ENCODE measurements at places on chromosomes 16 and 17.
A peak's percentile ranks its signal among the peaks of the same experiment; 100 is the strongest.

DNA sequence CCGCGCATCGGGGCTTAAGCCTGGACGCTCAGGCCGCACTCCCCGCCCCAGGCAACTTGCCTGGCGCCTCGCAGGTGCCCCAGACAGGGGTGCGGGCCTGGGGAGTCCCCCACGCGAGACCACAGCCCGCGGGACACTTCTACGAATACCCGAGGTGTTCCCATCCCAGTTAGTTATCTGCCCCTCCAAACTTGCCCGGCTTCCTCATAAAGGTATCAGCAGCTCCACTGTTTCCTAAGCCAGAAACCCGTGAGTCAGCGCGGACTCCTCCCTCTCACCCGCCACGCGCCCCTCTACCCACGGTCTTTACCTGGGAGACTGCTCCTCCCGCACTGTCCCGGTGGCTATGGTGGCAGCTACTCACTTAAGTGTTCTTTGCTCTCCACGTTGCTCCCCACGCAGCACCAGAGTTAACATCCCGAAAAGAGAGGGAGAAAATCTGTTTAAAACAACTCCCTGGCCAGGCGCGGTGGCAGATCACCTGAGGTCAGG, 1.0 kb upstream of the CREBBP start:
- H3K4me3 ChIP-seq, result peak overlapping the region; percentile 74
- peaks cover 31% of the 10 kb centered on the region for H3K4me1 ChIP-seq

- H3K27me3 ChIP-seq, result peaks cover 37% of the 10 kb centered on the region
- peak; percentile 32 for DNase-seq
- no peaks in the 10 kb centered on the region for H3K36me3 ChIP-seq
- H3K4me1 ChIP-seq, result peaks cover 5% of the 10 kb centered on the region
These were observed at the start of gene CPNE2 for GRCh38 chr16:57091975-57092785. CPNE2 (plus strand) TSS chr16:57092583; CDS start chr16:57110743, 18,160 bp downstream.

DNA sequence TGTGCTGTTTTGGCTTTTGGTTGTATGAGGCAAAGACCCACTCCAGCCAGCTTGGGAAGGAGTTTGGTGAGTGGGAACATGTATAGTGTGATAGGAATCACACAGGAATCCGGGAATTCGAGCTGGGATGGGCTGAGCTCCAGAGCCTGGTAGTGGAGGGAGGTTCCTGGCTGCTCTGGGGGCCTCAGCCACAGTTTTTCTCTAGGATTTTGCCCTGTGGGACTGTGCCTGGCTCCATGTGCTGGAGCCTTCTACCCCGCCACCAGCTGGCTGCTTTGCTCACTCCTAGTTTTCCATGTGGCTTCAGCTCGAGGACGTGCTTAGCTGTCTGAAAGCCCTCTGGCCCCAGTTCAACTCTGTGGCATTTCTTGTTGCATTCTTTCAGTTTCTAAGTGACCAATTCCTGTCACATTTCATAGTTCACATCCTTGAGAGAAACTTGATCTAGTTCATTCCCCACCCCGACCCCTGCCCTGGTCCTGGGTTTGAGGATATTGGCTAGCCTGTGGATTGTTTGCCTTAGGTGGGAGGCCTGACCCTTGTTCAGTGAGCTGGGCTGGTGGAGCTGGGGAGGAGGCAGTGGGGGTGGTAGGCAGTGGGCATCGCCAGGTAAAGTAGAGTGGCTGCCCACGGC, 5.0 kb downstream of the SEC14L1 start:
- DNase-seq, result no peak
- peak overlapping the region; percentile 80 for H3K27ac ChIP-seq
- peak overlapping the region; percentile 61 for H3K4me3 ChIP-seq
- no peaks in the 10 kb centered on the region for H3K27me3 ChIP-seq
- peaks cover 81% of the 10 kb centered on the region for H3K4me1 ChIP-seq
- H3K36me3 ChIP-seq, result peaks cover 80% of the 10 kb centered on the region

DNA sequence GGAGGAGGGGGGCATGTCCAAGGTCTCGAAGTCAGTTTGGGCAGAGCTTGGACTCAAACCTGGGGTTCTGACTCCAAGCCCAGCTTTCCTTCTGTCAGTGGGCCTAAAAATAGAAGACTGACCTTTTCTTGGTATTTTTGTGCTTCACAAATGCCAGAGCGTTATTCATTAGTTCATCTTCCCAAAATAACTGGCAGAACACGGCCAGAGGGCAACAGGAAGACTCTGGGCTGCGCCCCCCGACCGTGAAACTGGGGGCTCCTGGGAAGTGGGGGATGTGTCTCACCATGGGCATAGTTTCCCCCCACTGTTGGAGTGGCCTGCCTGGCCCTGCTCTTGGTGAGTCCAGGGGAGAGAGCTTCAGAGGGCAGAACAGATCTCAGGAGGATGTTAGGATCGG, 94.0 kb downstream of the SOCS1 start:
- DNase-seq, result no peak
- peak overlapping the region; percentile 81 for H3K27ac ChIP-seq
- H3K27me3 ChIP-seq, result no peaks in the 10 kb centered on the region
- no peak overlapping the region for H3K4me3 ChIP-seq

Measured in activated CD8-positive, alpha-beta T cell treated with anti-CD3 and anti-CD28 coated beads, Interleukin-2, amount 10 ng/mL, durations not matched to agents 7 days and 5 days (primary cell).